ENCODE measurements at places on chromosomes 7 and 10.

GRCh38 chr7:102942868-102943267, 30.1 kb downstream of the LRRC17 start:
- DNase-seq, result no peak

- DNase-seq, result no peak
These were observed 14.4 kb downstream of the PLEKHS1 start for GRCh38 chr10:113765910-113766309.

DNA sequence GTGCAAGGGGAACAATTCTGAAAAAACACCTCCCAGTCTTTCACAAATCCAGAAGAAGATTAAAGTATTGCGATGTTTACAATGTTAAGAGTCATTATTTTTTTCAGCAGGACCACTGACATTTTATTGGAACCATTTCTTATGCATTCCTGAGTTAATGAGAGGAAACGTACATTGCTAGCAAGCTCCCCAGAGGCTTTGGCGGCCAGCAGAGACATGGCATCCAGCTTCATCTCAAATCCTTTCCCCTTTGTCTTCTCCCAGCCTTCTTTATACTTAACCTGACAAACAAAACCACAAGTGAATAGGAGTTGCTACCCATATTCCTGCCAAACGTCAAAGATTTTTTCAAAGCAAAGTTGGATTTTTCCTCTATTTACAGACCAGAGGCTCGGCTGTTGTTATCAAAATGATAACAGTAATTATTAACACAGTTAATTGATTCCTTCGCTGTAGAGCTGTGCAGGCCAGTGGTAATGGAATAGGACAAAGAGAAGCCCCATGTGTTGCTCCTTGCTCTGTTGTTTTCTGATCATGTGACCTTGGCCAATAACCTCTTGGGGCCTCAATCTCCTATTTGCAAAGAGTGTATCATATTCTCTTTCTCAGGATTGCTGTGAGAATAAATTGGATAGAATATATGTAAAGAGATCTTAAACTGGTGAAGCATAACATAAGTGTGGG, 32.0 kb downstream of the NRAP start:
- no peak for DNase-seq

DNA sequence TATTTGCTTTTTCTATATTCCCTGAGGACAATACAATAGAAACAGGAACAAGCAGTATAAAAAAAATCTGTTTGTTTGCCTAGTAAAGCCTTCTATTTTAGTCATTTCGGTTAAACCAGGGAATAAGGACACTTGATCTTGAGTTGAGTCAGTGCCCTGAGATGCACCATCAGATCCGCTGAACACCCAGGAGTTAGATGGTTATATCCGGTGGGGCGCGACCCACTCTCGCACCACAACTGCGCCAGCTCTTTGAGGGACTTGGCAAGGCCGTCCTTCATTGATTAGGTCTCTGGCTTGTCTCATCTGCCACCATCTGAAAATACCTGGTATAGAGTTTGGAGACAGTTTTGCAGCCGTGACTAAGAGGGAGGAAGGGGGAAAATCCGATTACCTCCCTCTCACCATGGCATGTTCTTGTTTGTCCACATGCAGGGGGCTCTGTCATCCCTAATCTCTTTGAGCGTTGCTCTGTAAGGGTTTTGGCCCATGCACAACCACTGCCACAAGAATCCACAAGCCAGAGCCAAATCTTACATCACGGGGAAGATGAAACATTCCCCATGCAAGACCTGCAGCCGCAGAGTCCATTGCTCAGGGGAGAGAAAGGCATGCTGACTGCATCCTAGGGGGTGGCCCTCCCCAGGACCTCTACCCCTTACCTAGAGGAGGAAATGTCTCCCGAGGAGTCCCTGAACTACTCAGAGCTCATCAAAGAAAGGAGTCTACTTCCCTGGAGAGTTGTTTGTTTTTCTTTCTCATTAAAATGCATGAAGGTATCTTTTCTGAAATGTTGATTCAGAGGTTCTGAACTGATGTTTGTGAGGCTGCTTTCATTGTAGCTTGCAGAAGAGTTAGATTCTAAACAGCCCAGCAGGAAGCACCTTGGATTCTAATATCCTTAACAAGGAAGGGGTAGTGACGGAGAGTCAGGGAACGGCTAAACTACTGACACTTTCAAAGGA, 101.6 kb upstream of the FAM171A1 start:
- no peak for DNase-seq

DNA sequence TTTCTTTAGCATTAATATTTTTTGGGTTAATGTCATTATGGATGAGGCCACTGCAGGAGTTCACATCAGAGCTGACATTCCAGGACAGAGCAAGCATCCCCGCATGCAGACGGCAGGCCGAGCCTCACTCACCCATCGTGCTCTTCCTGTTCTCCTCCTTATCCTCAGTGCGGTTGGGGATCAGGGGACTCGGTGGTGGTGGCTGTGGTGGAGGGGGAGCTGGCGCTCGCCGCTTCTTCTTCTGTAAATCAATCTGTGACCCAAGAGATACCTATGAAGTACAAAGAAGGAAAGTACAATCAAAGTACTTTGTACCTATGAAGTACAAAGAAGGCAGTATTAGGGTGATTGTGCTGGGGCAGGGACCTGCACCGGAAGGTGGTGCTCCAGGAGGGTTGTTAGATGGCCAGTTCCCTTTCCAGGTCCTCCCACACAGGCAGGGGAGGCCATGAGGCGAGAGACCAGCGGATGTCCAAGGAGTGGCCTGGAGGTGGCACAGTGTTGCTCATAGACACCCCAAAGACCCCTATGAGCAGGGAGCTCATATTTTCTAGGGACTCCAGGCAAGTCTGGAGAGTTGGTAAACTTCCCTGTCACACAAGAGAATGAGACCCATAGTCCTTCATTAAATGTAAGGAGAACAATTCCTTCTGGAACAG, 231.4 kb downstream of the COBL start:
- no peak for DNase-seq

DNA sequence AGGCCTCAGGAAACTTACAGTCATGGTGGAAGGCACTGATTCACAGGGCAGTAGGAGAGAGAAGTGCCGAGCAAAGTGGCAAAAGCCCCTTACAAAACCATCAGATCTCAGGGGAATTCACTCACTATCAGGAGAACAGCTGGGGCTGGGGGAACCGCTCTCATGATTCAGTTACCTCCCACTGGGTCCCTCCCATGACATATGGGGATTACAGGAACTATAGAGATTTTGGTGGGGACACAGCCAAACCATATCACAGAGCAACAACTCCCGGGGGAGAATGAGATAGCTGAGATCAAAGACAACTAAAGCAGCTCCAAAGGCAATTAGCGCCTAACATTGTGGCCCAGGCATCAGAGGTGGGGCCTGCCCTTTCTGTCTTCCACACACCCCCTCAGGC, 85.4 kb upstream of the VOPP1 start:
- DNase-seq, result no peak

- no peak for DNase-seq
These were observed 62.3 kb downstream of the OSBPL3 start for GRCh38 chr7:24917510-24918239.

DNA sequence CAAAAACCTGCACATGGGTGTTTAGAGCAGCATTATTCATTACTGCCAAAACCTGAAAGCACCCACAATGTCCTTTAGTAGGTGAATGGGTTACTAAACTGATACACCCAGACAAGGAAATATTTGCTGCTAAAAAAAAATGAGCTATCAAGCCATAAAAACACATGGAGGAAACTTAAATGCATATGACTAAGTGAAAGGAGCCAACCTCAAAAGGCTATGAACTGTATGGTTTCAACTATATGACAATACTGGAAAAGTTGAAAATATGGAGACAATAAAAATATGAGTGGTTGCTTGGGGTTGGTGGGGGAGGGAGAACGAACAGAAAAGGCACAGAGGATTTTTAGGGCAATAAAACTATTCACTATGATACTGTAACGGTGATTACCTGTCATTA, 291.0 kb downstream of the TNS3 start:
- no peak for DNase-seq

GRCh38 chr10:109914966-109915365, 8.3 kb downstream of the XPNPEP1 start:
- DNase-seq, result no peak

DNA sequence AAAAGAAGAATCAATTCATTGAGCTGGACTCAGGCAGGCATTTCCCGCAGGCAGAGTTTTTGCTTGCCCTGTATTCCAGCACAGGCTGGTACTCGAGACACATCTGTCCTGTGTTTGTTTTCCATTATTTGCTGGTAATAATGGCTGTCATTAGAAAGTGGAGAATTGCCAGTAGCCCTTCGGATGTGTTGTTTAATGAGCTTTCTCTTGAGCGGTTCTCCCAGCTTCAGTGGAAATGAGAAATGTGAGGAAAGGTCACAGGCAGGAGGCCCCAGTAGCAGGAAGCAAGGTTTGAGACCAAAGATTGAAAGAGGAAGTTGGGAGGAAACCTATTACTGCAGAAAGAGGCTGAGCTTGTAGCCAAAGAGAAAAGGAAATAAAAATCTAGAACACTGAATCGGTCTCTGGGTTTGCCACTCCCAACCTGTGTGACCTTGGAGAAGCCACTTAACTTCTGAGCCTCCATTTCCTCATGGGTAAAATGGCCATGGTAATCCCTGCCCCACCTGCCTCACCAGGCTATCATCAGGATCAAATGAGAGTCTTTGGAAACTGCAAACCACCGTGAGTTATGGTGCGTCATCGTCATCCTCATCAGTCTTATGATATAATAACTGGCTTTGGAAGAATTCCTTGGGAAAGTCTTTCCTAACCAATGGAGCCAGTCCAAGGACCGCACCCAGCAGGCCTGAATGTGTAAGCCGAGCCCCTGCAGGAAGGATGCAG, 67.7 kb downstream of the TACR2 start:
- no peak for DNase-seq

DNA sequence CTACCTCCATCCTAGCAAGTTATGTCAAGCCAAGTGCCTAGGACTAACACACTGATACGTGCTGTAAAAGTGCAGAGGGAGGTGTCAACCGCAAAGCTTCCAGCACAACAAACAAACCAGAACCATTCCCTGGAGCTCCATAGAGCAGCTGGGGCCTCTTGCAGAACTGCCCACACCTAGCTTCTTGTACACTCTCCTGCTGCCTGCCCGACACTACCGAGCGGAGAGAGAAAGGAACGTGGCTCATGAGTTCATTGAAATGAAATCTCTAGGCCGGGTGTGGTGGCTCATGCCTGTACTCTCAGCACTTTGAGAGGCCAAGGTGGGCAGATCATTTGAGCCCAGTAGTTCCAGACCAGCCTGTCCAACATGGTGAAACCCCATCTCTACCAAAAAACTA, 73.5 kb downstream of the MKI67 start:
- DNase-seq, result peak; percentile 57

GRCh38 chr7:3950249-3950648, 649.2 kb downstream of the SDK1 start:
- no peak for DNase-seq

GRCh38 chr7:43044511-43044910, 67.9 kb upstream of the HECW1 start:
- DNase-seq, result no peak

GRCh38 chr10:43156590-43157341, 18.5 kb downstream of the CSGALNACT2 start:
- DNase-seq, result no peak

GRCh38 chr7:71776726-71777125, 635.4 kb downstream of the CALN1 start:
- no peak for DNase-seq
